ENCODE measurements at places on chromosomes 11 and 22.

DNA sequence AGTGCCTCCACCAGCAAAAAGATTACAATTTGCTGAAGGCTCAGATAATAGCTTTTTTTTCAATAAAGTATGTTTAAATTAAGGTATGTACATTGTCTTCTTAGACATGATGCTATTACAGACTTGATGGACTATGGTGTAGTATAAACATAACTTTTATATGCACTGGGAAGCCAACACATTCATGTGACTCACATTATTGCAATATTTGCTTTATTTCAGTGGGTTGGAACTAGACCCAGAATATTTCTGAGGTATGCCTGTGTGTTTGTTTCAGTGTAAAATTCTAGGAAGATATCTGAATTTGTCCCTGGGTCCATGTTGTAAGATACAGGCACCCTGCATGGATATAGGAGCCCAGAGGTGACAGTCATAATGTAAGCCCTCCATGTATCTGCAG lies 120.0 kb upstream of the BDNF start:
- DNase-seq, result no peak

DNA sequence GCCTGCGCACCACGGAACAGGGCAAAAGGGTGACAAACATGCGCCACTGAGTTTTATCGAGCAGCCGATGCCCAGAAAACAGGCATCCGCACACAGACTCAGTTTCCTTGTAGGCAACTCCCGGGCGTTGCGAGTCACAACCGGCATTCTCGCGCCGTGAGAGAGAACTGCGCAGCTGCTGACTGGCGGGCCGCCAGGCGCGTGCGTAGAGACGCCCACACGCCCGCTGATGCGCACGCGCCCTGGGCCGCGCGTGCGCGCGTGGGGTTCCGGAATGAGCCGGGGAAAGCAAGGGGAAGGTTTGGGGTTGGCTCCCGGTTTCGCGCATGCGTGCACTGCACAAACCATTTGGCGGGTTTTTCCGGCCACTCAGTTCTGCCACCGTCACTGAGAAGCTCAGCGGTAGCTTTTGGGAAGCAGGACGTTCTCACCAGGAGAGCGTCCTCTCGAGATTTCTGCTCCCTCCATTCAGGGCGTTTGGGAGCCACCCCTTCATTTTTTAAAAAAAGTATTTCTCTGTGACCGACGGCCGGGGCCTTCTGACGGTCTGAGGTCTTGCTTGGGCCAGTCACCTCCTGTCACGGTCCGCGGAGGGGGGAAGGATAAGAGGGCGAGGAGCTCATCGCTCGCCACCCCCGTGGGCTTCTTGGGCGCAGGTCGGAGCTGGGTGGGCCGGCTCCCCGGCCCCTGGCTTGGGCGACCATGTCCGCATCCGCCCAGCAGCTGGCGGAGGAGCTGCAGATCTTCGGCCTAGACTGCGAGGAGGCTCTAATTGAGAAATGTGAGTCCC lies at the start of gene POLA2:
POLA2 (plus strand) TSS at position 372 of the 790 bp plus-strand sequence; CDS start at position 703, 331 bp downstream.
- DNase-seq, result peak; percentile 98

DNA sequence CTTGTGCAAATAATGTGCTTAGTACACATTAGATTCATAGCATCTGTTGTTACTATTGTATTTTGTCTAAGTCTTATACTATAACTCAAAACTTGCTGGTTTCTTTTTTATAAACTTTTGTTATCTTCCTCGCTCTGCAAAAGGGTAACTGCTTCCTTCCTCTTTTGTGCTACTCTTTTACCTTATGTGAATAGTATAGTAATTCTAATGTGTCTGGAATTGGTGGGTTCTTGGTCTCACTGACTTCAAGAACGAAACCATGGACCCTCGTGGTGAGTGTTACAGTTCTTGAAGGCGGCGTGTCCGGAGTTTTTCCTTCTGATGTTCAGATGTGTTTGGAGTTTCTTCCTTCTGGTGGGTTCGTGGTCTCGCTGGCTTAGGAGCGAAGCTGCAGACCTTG lies 563.1 kb upstream of the LUZP2 start:
- DNase-seq, result no peak

GRCh38 chr11:85886089-85887056 lies 31.2 kb downstream of the CCDC83 start:
- DNase-seq, result no peak

- no peak for DNase-seq
These were observed 31.4 kb upstream of the CCDC89 start for GRCh38 chr11:85717429-85717828.
